ENCODE measurements at places on chromosomes 6 and 20.

- DNase-seq, result no peak
Measured at GRCh38 chr20:36493801-36494114, 47.6 kb upstream of the MYL9 start.

DNA sequence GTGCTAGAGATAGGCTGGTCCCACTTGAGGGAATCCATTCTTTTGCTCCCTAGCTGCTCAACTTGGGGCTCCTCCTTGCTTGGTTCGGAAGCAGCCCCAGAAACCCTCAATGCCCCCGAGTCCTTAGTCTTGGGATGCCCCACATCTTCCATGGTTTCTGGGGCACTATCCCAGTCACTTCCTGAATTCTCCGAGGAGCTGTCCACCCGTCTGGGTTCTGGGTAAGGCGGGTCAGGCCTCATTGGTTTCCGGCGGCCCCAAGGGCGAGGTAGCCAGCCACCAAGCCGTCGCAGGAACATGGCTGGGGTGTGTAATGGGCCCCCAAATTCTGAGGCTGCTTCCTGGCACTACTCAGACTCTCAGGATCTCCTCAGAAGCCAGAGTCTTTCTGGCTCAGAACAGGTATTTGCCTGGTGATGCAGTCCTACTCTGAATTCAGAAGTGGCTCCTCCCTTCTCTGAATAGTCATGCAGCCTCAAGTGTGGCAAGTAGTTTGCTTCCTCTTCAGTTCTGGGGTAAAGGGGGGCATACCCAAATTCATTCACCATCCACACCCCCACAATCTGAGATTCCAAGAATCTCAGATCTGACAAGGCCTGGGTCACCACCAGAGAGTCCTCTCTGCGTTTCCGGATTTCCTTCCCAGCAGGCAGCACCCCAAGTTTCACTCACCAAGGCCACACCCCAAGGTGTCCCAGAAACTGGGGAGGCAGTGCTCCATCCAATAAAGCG is 763 bp downstream of the C6orf47 start:
- no peak for DNase-seq

GRCh38 chr6:164106345-164106769 is 691.8 kb downstream of the QKI start:
- DNase-seq, result no peak

DNA sequence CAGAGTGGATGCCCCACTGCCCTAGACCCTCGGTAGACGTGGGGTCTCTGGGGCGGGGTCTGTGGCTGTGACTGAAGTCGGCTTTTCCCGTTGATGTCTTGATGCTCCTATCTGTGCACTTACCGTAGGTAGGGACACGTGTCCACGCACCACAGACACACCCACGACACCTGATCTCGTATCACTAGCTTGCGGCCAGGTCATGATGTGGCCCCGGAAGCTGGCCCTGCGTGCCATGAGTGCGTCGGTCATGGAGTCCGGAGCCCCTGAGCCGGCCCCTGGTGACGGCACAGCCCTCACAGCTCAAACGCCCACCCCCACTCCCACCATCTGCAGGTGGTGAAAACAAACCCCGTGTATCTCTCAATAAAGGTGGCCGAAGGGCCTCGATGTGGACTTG is 33.9 kb upstream of the MRGBP start:
- no peak for DNase-seq

DNA sequence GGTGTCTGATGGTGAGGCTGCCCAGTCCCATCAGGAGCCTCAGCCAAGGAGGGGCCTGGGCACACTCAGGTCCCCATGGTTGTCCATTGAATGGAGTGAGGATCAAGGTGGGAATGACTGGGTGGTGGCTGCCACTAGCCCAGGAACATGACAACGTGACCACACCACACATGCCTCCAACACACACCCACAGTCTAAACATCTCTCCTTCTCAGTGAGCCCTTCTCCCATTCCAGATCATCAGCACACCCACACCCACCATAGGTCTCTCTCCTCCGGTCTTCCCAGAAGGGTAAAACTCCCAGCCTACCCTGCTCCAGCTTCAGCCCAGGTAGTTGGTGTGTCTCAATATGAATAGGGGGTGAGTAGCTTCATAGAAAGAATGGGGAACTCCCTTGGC is 5.5 kb downstream of the TCF21 start:
- no peak for DNase-seq
